ENCODE measurements at places on chromosomes 2 and 18.
A peak's percentile ranks its signal among the peaks of the same experiment; 100 is the strongest.

- DNase-seq, result no peak
Measured at GRCh38 chr2:40452786-40453185, 896 bp upstream of the SLC8A1 start.

- DNase-seq, result no peak
Measured at GRCh38 chr2:8134985-8135682, 546.7 kb upstream of the ID2 start.

- no peak for DNase-seq
Measured at GRCh38 chr2:232512602-232513001, 7.6 kb upstream of the PRSS56 start.

DNA sequence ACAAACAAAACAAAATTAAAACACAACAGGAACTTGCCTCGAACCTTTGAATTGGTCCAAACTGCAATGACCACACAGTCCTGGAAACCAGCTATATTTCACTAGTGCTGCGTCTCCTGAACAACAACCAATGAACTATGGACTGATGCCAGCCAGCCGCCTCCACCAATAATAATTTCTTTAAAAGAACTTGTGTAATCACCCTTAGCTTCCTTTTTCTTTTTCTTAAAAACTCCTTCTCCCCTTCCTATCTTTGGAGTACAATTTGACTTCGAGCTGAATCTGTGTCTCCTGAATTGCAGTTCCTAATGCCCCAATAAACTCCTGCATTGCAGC is 1.6 kb upstream of the CXXC1 start:
- DNase-seq, result no peak

GRCh38 chr2:23904692-23905091 is 22.2 kb downstream of the ATAD2B start:
- DNase-seq, result no peak

GRCh38 chr2:86082756-86083155 is 22.9 kb downstream of the POLR1A start:
- no peak for DNase-seq

DNA sequence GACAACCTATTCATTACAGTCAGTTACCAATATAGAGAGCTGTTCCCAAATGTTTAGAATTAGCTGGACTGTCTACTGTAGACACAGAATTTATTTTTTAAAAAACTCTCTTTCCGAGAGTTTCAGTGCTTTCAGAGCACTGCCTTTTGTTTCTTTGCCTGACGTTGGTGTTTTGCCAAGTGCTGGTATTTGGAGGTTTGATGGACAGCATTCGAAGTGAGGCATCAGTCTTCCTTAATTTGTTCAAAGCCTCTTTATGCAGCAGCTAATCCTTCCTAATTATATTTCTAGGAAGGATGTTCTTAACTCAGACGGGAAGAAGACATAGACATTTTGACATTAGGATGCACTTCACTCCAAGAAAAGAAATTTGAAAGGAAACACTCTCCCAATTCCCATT is 83.2 kb downstream of the LTBP1 start:
- DNase-seq, result no peak

DNA sequence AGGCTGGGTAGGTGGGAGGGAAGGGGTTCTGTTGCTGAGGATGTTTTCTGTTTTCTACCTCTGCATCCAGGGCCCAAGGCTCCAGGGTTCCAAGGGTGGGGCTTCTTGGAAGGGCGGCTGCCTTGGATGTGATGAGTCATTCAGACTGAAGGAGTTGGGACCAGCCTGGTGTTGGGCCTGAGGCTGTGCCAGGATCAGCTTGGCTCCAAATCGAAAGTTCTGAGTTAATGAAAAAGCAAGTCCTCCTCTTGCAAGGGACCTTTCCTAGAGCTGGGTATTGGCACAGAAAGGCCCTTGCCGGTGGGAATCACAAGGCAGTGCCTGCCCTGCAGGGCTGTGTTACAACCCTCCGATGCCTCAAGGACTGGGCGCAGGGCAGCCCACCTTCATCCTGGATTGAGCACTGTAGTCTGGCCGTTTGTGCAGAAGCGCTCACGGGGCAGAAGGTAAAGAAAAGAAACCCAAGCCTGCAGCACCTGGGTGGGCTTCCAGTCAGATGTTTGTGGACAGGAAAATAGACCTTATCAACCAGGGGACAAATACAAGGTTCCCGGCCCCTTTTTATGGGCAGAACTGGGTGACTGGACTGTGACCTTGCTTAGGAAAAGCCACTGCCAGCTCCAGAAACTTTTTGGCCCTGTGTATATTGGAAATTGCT is 52.5 kb upstream of the MCFD2 start:
- DNase-seq, result no peak

DNA sequence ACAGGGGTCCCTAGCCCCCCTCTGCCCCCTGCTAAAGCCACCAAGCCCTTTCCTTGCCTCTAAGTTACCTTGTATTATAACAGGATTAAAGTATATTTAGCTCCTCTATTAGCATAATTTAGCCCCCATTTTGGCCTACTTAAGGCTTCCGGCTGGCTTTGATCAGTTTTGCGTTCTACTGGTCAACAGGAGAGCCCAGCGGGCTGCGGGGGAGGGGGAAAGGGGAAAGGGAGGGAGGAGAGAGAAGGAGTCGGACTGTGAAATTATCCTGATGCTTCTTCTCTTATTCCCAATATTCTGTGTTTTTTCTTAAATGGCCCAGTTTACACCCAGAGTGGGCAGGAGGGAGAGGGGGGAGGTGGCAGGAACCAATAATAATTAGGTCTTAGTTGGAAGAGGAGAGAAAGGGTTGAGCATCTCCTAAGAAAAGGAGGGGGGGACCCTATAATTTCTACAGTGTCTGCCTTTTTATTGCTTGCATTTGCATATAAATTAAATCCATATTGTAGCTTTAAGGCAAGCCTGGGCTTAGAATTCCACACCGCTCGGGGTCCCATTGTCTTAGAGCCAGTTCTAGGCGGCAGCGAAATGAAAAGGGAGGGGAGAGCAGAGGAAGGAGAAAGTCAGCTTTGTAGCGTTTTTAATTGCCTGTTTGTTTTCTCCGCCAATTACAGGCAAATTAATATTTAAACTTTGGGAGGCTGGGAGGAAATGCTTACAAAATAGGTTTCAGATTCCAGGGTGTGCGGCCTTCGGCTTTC is 39.6 kb downstream of the EN1 start:
- DNase-seq, result peak; percentile 43

DNA sequence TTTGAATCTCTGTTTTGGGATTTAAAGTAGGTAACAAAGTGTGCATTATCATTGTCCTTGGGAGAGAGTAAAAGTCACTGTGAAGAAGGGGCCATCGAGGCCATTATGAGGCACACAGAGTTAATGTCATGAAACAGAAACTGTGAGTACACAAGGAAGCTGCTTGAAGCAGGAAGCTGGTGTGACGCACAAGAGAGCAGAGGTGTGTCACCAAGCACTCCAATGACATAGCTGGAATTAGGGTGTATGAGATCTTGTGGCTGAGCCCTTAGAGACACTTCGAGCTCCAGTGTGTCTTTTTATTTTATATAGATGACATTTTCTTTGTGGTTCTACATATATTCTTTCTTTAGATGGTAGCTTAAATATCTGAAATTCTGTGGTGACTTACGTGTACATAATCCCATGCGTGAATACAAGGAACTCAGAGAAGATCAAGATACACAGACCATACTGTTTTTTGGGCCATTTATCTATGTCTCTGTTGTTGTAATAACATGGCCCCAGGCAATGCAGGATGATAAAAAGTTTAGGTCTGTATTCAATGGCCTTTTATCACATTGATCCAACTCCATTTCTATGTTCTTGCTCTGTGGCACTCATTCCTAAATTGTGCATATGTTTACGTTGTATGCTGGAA is 164.7 kb upstream of the FAM98A start:
- DNase-seq, result no peak

DNA sequence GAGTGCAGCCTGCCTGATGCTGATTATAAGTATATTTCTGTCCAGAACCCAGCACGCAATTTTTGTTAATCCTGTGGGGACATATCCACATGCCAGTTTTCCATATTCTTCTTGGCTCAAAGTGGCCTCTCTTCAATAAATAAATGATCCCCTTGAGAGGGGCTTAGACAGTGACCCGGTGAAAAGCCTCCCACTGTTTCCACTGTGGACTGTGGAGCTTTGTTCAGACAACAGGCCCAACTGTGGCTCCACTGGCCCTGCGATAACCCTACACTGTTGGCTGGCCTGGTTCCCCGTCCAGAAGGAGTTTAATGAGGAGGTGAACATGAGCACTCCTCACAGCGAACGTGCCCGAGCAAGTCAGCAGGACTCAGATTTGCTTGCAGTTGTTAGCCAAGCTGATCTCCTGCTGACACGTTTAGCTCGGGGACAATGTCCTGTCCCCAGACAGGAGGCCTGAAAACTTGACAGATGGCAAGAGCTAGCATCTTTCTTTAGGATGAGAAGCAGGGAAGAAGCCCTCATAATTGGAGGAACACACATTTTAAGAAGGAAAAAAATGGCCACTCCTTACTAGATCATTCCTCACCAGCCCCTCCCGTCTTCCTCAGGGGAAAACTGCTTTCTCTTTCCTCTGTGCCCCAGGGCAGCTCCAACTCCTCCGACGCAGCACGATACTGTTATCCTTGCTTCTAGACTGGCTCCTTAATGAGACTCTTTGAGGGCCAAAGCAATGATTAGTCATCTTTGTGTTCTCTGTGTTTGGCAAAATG is 20.0 kb upstream of the MTCL1 start:
- DNase-seq, result no peak

DNA sequence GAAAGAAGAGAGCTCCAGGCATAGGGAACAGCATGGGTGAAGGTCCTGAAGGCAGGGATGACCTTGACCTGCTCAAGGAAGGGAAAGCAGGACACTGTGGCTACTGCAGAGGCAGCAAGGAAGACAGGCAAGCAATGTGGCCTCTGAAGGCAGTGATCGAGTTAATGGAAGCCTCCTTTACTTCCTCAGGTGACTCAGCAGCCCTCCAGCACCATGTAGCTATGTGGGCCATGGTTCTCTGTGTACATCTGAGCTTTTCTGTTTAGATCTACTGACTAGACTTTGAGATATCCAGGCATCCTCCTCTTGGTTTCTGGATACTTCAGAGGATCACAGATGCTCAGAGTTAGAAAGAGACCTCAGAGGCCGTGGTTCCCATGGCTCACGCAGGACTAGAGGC is 107.3 kb upstream of the PID1 start:
- no peak for DNase-seq

DNA sequence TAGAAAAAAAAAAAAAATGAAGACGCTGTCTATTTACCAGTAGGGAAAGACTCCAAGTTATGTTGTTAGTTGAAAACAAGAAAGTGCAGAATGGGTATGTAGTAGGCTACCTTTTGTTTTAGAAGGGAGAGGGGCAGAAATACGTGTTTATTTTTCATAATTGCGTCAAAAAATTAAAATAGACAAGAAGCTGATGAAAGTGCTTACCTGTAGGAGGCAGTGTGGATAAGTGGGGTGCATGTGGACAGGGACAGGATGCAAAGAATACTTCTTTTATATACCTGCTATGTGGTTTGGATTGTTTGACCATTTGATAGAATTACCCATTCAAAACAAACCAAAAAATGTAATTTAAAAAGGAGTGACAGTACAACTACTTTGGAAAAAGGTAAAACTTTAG is 3.0 kb upstream of the GCG start:
- no peak for DNase-seq

DNA sequence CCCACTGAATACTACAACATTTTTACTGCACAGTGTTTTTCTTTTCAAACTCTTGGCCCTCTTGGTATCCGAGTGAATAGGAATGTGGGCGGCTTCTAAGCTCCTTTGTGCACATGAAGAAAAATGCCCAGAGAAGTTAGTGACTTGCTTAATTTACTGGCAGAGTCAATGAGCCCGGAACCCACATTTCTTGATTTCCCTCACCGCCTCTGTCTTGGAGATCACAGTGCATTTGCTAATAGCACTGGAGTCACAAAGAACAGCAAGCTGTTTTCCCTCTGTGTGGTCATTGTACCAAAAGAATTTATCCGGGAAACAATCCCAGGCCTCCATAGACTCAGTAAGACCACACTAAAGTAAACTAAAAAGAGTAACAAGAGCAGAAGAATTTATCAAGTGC is 18.9 kb downstream of the STON1 start:
- no peak for DNase-seq

GRCh38 chr2:45652090-45653031 is 886 bp downstream of the PRKCE start:
- no peak for DNase-seq

DNA sequence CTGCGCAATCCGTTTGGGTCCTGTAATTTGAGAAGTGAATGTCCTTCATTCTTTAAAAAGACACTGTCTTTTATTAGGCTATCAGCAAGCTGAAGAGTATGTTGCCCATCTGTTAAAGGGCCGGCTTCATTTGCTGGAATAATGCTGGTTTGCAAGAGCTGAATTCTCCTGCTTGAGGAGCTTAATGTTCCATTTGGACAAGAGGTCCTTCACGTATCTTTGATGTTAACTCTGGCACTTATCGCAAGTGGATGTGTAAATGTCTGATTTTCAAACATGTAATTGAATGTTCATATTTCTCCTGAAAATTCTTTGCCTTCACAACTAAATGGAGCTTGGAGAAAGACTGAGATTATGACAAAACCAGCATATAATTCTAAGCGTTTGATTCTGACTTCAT is 280.8 kb upstream of the NRP2 start:
- DNase-seq, result no peak

DNA sequence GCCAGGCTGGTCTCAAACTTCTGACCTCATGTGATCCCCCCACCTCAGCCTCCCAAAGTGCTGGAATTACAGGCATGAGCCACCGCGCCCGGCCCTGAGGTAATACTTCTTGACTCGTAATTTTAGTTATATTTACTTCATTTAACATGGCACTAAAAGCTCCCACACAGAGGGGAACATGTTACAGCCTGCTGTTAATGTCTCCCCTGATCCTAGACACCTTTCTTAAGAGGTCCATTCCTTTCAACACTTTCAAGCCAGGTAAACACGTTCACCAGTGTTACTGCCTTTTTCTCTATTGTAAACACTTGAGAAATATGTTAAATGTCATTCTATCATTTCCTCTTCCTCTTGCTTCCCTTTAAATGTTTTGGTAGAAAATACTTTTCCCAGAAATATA is 161.4 kb downstream of the METTL4 start:
- no peak for DNase-seq

- DNase-seq, result no peak
Measured at GRCh38 chr2:185044323-185044874, 446.1 kb downstream of the ZNF804A start.

GRCh38 chr2:170241756-170242155 is 63.8 kb downstream of the MYO3B start:
- no peak for DNase-seq
